Activated T-helper 1 cell treated with Interleukin-2 at 50 U/mL for 16 hours (primary cell): ENCODE measurements at places on chromosomes 12 and 14.

DNA sequence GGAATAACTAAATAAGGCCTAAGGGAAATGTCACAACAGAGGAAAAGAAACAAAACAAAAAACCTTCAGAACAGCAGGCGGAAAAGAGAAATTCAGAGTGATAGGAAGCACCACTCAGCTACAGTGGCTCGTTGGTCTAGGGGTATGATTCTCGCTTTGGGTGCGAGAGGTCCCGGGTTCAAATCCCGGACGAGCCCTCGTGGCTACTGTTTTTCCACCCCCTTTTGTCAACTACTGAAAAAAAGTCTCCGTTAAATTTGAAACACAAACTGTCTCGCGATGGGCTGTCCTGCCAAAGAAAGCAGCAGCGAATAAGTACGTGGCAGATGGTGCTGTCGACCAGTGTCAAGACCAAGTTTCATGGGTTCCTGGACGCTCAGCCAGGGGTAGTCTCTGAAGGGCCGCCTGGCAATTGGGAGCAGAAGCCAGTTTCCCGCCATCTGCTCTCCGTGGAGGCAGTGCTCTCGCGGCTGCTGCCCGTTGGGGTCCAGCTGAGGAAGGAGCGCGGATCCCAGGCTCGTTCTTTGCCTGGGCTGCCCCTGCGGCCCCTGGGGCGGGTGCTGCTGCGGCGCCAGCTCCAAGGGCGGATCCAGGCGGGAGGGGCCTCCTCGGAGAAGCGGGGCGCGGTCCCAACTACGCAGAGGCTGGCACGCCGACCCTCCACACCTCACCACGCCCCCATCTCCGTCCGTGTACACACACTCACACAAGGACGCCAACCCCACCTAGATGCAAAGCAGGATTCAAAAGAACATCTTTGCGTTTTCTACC lies at the start of gene RNASE4:
RNASE4 (plus strand) TSS at position 670 of the 771 bp plus-strand sequence. CDS start 14,812 bp downstream, outside the sequence.
- DNase-seq = peak; percentile 63

DNA sequence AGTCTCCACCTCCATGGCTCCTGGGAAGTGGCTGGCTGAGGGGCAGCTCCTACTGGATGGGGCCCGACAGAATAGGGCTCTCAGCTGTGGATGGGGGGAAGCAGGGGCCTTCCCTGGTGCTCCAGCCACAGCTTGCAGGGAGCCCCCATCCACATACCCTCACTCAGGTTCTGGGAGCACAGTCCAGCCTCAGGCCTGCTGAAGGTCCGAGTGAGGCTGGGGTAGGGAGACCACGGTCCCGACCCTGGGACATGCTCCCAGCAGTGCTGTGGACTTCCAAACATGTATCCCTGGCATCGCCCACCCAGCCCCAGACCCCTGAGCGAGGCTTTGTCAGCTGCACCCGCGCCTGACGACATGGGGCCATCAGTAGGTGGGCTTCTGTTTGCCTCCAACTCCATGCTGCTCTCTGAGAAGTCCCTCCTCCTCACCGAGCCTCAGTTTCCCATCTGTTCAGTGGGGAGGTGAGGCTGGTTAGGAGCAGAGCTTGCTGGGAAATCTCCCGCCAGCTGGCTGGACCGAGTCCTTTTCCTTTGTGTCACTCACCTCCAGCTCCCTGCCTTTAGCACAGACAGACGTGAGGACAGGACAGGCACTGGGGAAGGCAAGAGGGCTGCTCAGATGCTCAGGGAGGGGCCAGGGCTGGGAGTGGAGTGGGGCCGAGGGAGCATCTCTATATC lies 9.1 kb upstream of the ATG101 start:
- no peak for DNase-seq

- DNase-seq = no peak
Observed at GRCh38 chr12:56839915-56840325, 76.8 kb downstream of the HSD17B6 start.

- DNase-seq = no peak
Observed at GRCh38 chr12:105761075-105761474, 377.7 kb downstream of the NUAK1 start.

DNA sequence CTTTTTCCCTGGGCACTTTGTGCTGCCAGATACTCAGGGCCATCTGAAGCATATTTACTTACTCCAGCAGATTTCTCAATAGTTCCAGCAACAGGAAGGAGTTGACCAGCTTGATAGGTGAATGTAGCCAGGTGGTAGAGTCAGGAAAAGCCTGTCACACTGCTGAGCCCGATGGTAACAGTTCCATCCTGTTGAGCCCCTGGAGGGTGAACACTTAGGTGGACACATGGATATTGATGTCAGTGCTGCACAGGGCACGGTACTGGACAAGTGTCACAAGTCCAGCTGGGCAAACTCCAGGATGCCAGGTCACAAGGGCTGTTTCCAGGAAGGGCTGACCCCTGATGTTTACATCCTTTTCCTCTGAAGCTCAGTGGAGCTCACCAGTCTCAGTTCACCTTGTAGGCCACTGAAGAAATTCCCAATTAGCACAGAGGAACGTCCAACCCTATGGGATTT lies 2.3 kb upstream of the SMOC1 start:
- no peak for DNase-seq

DNA sequence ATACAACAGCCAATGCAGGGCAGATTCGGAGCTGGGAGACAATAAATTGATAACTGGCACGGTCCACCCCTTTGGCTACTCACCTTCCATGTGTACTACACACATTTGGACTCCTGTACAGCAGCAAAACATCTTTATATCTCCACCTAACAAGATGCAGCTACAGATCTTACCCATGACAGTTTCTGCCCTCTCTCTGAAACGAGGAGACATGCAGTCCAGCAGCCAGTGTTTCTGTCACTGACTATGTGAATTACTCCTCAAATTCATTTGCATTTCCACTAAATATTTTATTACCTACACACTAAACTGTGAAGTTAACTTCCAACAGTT lies 58.7 kb upstream of the BEGAIN start:
- DNase-seq = no peak

- no peak for DNase-seq
Observed at GRCh38 chr14:63405715-63406114, 87.0 kb upstream of the GPHB5 start.

DNA sequence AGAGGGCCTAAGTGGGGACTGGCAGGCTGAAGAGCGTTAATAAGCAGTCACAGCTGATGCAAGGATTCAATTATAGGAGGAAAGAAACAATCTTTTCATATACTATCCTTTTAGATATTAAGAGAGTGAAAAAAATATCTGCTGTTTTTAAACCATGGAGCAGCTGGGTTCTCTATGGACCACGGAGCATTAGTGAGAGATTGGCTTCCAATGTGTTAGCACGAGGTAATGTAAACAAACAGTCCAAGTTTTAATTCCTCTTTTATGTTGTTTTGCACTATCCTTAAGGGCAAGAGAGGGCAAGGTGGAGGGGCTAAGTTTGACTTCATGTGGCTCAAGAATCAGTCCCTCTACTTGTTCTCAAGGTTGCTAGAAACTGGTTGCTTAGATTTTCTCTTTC lies 30.9 kb downstream of the CDKN1B start:
- DNase-seq = no peak

GRCh38 chr12:33111850-33112249 lies 215.3 kb upstream of the PKP2 start:
- DNase-seq = no peak

DNA sequence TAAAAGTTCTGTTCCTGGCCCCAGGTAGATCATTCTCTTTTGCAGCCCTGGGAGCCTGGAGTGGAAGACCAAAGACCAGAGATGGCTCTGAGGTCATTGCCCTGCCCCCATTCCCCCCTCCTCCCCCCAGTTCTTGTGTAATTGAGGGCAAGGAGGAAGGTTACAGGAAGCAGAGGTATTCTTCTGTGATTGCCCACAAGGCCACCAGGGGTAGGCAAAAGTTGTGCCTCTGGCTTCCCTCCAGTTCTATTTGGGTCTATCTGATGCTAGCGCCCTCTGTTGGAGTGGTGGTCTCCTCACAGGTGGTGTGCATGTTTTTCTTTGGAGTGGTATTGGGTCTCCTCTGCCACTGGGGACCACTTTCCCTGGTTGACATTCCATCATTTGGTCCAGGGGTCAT lies 41.2 kb upstream of the CRY1 start:
- no peak for DNase-seq

- peak; percentile 3 for DNase-seq
Observed at GRCh38 chr12:132710043-132710404, 618 bp upstream of the PGAM5 start.

- no peak for DNase-seq
Observed at GRCh38 chr12:109529691-109530640, 43.3 kb downstream of the MMAB start.

DNA sequence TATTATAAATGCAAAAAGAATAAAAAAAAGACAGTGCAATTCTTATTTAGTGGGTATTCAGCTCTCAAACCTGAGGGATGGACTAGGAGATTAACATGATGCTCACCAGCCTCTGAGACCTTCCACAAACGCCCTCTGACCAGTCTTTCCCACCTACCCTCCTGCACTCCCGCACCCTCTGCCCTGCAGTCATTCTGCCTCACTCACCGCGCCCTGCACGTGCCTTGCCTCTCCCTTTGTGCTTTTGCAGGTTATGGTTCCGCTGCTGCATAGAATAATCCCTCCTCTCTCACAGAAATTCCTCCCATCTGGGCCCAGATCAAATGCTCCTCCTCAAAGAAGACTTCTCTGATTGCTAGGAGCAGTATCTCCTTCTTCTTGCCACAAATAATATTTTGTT lies 28.5 kb upstream of the TMCC3 start:
- DNase-seq = no peak

GRCh38 chr14:67636361-67636919 lies 16.7 kb downstream of the ARG2 start:
- DNase-seq = no peak

DNA sequence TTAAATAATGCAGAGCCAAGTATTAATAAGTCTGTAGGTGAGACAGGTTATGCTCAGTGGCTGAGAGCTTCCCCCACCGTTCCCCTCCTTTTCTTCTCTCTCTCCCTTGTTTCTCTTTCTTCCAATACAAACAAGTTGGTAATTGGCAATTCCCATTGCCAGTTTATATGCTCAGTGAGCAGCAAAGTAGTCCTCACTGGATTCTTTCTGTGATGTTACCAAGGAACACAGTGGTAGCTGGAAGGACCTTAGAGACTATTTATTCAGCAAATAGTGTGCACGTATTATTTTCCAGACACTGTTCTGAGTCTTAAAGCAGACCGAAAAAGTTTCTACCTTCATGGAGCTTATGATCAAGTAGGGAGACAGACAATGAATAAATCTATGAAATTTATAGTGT lies 344.4 kb downstream of the FUT8 start:
- no peak for DNase-seq

GRCh38 chr12:30484658-30485057 lies 211.0 kb downstream of the IPO8 start:
- no peak for DNase-seq

- DNase-seq = no peak
Observed at GRCh38 chr12:4293299-4293965, 19.9 kb downstream of the CCND2 start.

GRCh38 chr12:10363914-10364814 lies 25.7 kb downstream of the KLRK1 start:
- no peak for DNase-seq

DNA sequence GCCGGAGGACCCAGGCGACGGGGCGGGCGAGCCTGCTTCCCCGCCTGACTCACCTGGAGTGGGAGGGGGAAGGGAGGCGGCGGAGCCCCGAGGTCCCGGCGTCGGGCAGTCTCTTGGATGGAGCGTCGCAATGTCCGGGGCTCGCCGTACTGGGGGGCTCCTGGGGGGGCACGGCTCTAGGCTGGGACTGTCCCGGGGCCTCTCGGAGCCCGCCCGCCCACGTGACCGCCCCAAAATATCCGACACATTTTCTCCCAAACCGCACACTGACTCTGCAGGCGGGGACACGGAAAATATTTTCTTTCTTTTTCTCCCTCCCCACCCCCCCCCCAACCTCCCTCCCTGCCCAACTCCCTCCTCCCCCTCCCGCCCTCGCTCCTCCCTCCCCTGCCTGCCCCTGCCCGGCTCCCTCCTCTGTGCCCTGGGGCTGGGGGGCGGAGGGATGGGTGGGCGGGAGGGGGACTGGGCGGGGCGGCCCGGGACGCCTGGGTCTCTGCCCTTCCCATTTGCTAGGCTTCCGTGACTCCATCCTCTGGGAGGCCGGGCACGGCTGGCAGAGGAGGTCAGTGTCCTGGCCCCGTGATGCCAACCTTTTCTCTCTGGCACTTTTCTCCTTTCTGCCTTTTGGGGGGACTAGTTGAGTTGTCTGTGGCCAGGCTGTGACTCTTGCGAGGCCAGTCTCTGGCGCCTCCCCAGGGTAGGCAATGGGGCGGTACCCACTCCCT lies at the start of gene RARG:
RARG (minus strand) TSS at position 289 of the 725 bp plus-strand sequence. CDS start 4,664 bp downstream, outside the sequence.
- peak; percentile 45 for DNase-seq

GRCh38 chr12:93106910-93107309 lies 177.8 kb upstream of the EEA1 start:
- DNase-seq = no peak

GRCh38 chr12:12725956-12726554 lies 8.9 kb downstream of the CDKN1B start:
- no peak for DNase-seq

GRCh38 chr12:106722837-106723236 lies 51.6 kb upstream of the RIC8B start:
- DNase-seq = no peak

GRCh38 chr12:29616664-29617406 lies 119.3 kb upstream of the OVCH1 start:
- DNase-seq = no peak

- DNase-seq = no peak
Observed at GRCh38 chr14:49134940-49135339, 451.2 kb downstream of the RPS29 start.

- no peak for DNase-seq
Observed at GRCh38 chr12:42010257-42010656, 134.4 kb downstream of the GXYLT1 start.

DNA sequence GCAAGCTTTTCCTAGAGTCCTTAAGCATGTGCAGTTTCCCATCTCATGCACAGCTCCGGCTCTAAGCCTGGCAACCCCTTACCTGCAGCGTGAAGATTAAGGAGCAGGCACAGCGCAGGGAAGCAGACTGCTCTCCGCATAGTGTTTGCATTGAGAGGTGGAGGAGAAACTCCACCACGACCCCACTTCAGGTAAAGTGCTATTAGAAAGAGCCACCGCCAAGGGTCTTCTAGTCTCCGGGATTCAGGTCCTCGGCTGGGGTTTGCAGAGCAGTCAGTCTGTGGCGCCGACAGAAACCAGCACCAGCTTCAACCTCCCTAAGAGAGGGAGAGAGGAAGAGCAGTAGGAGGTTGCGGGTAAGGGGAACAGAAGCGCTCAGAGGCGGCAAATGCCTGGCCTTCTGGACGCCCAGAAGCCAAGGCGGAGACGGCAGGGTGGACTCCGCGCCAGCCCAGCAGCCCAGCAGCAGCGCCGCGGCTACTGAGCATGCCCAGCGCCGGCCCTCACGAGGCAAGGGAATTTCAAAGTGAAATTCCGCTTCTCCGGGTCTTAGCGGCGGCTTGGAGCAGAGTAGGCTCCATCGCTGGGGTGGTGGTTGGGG lies at the start of gene PTPRR:
PTPRR (minus strand) TSS at position 488 of the 601 bp plus-strand sequence; CDS start at position 140, 348 bp downstream.
- DNase-seq = no peak

- peak; percentile 14 for DNase-seq
Observed at GRCh38 chr14:99946652-99947489, 118.4 kb upstream of the EVL start.
